Calu3 (cell line): ENCODE measurements at places on chromosomes 7 and 10. TPM values are rescaled to one million over a fixed set of nuclear protein-coding genes. Genes with fewer than 3 reads are reported as not detected.

DNA sequence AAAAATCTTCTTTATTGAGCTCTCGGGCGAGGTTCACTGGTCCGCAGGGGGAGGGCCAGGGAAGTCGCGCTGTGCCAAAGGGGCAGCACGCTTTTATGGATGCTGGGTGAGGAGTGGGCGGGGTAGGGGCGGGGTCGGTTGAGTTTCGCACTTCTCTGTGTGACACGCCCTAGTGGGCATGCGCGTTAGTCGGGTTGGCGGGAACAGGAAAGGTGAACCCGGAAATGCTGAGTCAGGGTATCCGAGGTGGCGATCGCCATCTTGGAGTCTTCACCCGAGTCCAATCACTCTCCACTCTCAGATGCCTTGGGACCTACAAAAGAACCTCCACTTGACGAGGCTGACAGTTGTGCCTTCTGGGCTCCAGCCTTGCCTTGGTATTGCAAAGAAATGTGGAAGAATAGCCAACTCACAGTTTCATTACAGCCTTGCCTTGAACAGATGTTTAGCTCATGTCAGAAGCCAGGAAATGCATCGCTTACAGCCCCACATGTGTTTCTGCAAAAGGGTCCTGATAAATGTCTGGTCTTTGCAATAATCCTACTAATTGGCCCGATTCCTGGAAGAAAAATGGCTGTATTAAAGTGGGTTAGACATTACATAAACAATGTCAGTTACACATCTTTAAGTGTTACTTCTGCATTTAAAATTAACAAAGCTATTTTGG is 64.1 kb downstream of the AHR start:
- no peak for DNase-seq

The COL13A1 gene
- 0.24 TPM in 1 of 2 replicates, not detected in the other for total RNA-seq

The LAMB4 gene
- 0.12 TPM in 1 of 2 replicates, not detected in the other for total RNA-seq

The OR2A7 gene
- total RNA-seq: 16.3 and 18.9 TPM in 2 replicates

- no peak for DNase-seq
Observed at GRCh38 chr7:122337011-122337410, 32.5 kb upstream of the FEZF1 start.

DNA sequence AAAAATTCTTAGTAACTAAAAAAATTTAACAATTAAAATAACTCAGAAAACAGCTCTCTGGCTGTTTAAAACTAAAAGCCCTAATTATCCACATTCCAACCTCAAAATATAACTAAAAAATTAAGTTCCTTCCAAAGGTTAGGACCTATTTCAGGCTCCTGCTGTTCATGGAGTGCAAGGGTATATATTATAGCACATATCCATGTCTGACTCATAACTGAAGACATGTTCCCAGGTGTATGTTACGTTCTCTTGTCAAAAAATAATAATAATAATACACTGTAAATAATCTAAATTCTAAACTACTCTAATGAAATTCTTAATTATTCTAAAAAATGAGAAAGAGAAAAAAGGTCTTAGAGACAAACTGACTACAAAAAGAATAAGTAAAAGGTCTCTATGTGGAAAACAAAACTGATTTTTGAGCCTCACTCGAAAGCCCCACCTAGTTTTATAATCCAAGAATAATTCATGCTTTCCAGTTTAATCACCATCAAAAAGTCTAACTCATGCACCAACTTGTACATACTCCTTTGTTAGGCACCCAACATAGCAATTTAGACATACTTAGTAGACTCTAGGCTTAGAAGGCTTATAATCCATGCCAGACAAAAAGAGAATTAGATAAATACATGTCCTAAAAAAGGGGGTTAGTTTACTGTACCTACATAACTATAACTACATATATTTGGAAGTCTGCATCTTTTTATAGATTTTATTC is 171.4 kb downstream of the KMT2E start:
- DNase-seq: no peak

The BTBD16 gene
- 0.35 TPM in 1 of 2 replicates, not detected in the other for total RNA-seq

- DNase-seq: no peak
Observed at GRCh38 chr7:128919881-128920799, 9.6 kb upstream of the KCP start.

DNA sequence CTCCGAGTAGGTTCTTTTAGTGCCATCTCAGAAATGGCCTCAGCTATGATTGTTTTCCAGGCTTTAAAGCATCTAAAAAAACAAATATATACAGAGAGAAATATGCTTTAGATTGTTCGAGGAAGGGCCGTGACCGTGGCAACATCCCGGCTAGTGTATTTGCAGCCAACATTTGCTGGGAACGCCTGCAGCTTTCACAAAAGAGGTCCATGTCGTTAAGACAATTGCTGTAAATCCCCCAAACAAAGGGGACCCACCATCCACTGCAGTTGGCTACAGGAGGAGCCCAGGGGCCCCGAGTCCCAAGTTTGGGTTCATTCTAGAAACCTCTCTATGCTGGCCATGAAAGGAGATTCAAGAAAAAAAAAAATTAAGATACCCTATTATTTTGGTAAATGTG is 152.8 kb upstream of the TCF7L2 start:
- no peak for DNase-seq
